ENCODE measurements at places on chromosomes 2 and 18. TPM values are rescaled to one million over a fixed set of nuclear protein-coding genes. Genes with fewer than 3 reads are reported as not detected.

The NCL gene
- 1,332 TPM for total RNA-seq

The CD207 gene
- not detected for total RNA-seq

The MRPS9 gene
- total RNA-seq, result 46.0 TPM

The SH3BP4 gene
- total RNA-seq, result 0.21 TPM

The RFX8 gene
- 0.30 TPM for total RNA-seq

The SPRED2 gene
- total RNA-seq, result 7.9 TPM
